ENCODE measurements at places on chromosomes 1 and 21.

DNA sequence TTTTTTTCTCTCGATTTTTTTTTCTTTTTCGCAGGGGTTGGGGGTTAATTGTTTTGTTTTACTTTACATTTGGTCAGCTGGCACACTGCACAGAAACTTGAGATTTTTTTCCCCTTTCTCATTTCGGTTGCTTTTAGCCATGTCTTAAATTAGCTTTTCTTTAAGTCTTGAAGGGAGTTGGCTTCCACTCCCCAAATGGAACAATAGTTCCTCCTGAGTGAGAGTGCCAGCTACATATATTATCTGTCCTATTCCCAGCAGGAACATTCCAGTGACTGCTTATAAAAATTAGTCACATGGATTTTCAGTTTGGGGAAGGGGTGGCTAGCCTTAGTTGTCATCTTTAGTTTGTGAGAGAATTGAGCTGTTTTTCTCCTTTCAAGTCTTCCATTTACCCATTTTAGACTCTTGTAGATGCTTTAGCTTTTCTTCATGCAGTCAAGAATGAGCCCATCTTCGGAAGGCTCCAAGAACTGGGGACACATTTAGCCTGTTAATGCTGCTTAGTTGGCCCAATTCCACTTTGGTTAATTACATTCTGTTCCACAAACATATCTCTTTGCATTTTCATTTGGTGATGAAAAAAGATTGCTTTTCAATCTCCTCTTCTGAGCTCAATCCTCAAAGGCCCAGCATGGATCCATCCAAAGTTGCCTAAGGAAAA, 510.1 kb upstream of the CXADR start:
- DNase-seq: no peak

DNA sequence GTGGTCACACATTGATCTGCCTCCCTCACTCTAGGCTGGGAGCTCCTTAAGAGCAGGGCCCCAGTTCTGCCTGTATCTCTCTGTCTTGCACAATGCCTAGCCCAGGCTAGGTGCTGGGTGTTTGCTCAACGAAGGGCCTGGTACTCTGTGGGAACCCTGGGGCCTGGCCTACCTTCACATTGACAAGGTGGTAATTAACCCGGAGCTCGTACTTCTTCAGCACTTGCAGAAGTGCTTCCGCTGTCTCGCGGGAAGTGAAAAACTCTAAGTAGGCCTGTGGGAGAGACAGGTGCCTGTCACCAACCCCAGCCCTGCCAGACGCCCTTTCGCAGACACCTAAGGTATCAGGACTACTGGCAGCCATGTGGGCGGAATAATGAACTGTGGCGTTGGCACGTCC, 13.7 kb downstream of the MTHFR start:
- no peak for DNase-seq

DNA sequence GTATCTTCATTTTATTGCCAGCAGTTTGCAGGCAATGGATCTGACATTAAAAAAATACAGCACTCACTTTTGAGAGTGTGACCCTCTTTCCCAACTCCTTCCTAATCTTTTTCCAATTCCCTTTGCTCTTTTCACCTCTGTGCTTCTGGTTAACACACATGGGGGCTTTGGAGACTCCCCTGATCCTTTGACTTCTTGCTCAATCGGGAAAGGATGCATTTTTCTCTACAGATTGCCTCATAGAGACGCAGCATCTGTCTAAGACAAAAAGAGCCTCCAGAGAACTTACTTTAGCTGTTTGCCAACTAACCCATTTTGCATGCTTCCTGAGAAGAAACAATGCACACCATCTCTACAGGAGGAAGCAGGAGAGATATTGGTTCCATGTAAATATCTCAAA, 378.3 kb downstream of the PBX1 start:
- DNase-seq: no peak

- no peak for DNase-seq
These were observed 17.4 kb upstream of the IL12RB2 start for GRCh38 chr1:67290236-67290635.

- no peak for DNase-seq
These were observed 20.6 kb downstream of the NPHP4 start for GRCh38 chr1:5971471-5972197.

DNA sequence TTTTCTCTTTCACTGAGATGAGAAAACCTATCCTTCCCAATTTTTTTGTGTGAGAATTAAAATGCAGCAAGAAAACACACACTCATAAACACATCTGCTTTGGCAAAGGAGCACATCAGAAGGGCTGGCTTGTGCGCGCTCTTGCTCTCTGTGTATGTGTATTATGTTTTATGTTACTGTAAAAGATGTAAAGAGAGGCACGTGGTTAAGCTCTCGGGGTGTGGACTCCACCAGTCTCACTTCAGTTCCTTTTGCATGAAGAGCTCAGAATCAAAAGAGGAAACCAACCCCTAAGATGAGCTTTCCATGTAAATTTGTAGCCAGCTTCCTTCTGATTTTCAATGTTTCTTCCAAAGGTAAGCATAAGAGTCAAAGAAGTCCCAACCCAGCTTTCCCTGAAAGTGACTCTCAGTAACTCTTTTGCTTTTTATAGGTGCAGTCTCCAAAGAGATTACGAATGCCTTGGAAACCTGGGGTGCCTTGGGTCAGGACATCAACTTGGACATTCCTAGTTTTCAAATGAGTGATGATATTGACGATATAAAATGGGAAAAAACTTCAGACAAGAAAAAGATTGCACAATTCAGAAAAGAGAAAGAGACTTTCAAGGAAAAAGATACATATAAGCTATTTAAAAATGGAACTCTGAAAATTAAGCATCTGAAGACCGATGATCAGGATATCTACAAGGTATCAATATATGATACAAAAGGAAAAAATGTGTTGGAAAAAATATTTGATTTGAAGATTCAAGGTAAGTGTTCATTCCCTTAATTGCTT, at the start of gene CD2:
TSS of gene CD2 (plus strand) at position 233 of the 780 bp plus-strand sequence. CDS start at position 296, 63 bp downstream.
- DNase-seq: peak; percentile 41

GRCh38 chr1:244304656-244305055, 147.1 kb downstream of the ADSS2 start:
- no peak for DNase-seq

DNA sequence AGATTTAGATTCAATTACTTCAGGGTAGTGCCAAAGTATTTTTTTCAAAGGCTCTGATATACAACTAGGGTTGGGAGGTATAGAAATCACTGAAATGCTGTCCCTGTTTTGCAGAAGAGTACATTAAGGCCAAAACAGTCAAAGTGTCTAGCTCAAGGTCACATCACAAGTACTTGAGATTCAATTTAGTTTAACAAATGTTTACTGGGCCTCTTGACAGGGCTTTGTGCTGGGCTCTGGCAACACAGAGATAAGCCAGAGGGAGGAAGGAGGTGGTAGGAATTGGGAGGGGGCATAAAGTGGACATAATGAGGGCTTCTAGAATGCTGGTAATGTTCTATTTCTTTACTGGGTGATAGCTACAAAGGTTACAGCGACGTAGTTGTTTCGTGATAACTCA, 2.3 kb upstream of the SLC9A1 start:
- no peak for DNase-seq
